ENCODE measurements at places on chromosomes 5 and 9. TPM values are rescaled to one million over a fixed set of nuclear protein-coding genes. Genes with fewer than 3 reads are reported as not detected.

DNA sequence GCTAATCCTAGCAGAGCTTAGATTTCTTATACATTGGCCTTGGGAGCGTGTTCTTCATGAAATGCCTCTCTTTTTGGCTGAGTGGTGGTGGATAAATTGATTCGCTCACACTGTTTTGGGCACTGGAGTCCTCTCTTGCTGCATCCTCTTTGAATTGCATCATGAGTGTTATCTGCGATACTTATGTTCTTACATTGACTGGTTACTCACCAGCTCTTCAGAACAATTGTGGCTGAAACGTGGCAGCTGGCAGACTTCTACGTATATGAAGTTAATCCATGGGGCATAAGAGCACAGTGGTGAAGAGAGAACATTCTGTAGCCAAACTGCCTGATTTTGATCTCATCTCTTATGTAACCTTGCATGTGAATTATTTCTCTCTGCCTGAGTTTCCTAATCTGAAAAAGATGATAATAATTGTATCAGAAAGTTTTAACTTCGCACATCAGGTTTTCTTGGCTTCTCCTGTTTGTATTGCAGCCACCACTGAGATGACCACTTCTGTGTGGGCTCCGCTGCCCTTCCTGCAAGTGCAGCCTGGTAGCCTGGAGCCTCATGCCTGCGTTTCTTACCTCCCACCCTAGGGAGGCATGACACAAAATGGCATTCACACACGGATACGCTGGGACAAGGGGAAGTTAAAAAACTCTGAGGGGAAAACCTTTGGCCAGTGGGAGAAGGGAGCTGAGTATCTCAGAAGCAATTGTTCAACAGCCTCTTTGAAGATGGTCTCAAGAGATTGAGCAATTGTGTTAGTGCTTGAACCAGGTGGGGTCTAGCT lies 295.2 kb downstream of the ARHGAP26 start:
- H3K4me1 ChIP-seq = peaks cover 30% of the 10 kb centered on the region
- peak overlapping the region; percentile 73 for H3K27ac ChIP-seq
- H3K4me3 ChIP-seq = no peak overlapping the region
- H3K27me3 ChIP-seq = no peaks in the 10 kb centered on the region
- DNase-seq = no peak

DNA sequence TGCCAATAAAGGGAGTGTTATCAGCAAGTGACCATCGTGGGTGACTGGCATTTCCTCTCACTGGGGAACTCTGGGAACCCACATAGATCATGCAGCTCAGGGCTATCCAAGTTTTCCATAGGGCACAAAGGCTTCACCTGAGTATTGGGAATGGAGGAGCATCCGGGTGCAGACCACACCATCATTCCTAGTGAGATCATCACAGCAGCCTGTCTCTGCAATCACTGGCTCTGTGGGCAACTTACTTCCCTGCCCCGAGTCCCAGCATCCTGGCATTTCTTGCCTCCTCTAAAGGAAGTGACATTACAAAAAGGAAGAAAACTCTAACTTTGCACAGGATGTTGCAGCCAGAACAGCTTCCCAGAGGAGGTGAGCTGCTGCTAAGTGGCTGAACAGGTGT lies 80.6 kb upstream of the SHB start:
- H3K4me3 ChIP-seq = no peak overlapping the region
- H3K27ac ChIP-seq = no peak overlapping the region
- H3K4me1 ChIP-seq = no peaks in the 10 kb centered on the region

GRCh38 chr5:172954751-172955159 lies 4.5 kb upstream of the RPL26L1 start:
- H3K4me1 ChIP-seq = peaks cover 14% of the 10 kb centered on the region
- H3K4me3 ChIP-seq = no peak overlapping the region
- peaks cover 6% of the 10 kb centered on the region for H3K36me3 ChIP-seq
- DNase-seq = no peak
- H3K27me3 ChIP-seq = peaks cover 4% of the 10 kb centered on the region

GRCh38 chr5:72347801-72348308 lies 27.7 kb downstream of the PTCD2 start:
- DNase-seq = no peak
- H3K36me3 ChIP-seq = peaks cover 33% of the 10 kb centered on the region
- H3K4me1 ChIP-seq = peaks cover 21% of the 10 kb centered on the region
- no peaks in the 10 kb centered on the region for H3K27me3 ChIP-seq

GRCh38 chr5:84869675-84870074 lies 485.0 kb upstream of the EDIL3 start:
- no peak overlapping the region for H3K27ac ChIP-seq
- H3K36me3 ChIP-seq = no peaks in the 10 kb centered on the region
- no peaks in the 10 kb centered on the region for H3K27me3 ChIP-seq
- no peak for DNase-seq
- H3K4me3 ChIP-seq = no peak overlapping the region
- H3K4me1 ChIP-seq = no peaks in the 10 kb centered on the region

PGM5 gene
- not detected for total RNA-seq

DNA sequence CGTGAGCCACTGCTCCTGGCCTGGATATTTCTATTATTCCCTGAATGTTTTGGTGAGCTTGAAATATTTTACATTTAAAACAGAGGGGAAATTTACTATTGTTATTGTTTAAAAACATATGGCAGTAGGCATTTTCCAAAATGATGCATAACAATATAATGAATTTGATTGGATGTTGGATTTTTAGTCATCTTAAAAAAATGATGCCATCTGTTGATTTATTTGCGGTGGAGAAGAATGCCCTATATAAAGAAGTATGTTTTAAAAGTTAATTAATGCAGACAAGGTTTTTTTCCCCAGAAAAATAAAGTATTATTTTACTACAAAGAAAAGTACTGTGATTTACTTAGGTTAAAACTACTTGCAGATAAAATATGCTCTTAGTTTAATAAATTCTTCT lies 33.4 kb upstream of the ARRDC3 start:
- no peak overlapping the region for H3K4me3 ChIP-seq
- no peak for DNase-seq
- H3K36me3 ChIP-seq = no peaks in the 10 kb centered on the region
- peaks cover 4% of the 10 kb centered on the region for H3K27me3 ChIP-seq
- H3K4me1 ChIP-seq = no peaks in the 10 kb centered on the region

SPAG8 gene
- 0.21 TPM for total RNA-seq

GRCh38 chr9:76166526-76166925 lies 227.7 kb downstream of the RFK start:
- no peaks in the 10 kb centered on the region for H3K27me3 ChIP-seq
- H3K4me3 ChIP-seq = no peak overlapping the region
- peaks cover 2% of the 10 kb centered on the region for H3K36me3 ChIP-seq

- H3K4me1 ChIP-seq = peaks cover 63% of the 10 kb centered on the region
- DNase-seq = peak; percentile 87
- no peaks in the 10 kb centered on the region for H3K27me3 ChIP-seq
- peak within 1 kb of the TSS; percentile 98 for H3K27ac ChIP-seq
Measured at GRCh38 chr9:93096131-93096802, at the start of gene CARD19. Gene CARD19 (plus strand): TSS chr9:93096217. CDS start chr9:93096346, 129 bp downstream.

DNA sequence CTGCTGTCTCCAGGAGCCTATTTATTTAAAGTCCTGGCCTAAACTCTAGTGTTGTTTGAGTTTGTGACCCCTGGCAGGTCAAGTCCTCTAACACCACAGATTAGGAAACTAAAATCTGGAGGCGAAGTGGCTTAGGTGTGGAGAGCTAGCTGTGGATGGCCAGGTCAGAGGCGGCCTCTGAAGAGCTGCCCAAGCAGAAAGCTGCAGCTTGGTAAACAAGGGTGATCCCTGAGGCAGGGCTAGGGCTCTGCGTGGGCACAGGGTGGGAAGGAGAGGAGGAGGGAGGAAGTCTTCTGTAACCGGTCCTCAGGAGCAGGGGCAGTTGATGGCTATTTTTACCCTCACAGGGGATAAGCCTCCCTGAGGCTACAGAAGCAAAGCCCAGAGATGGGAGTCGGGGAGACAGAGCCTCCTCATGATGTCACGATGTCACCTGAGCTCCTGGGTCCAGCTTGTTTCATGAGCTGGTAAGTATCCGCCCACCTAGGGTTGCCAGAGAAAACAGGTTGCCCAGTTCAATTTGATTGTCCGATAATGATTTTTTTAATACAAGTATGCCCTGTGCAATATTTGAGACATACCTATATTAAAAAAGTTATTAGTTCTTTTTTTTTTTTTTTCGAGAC lies 25.9 kb upstream of the BOD1 start:
- no peaks in the 10 kb centered on the region for H3K36me3 ChIP-seq
- peaks cover 2% of the 10 kb centered on the region for H3K27me3 ChIP-seq
- no peak overlapping the region for H3K4me3 ChIP-seq
- H3K4me1 ChIP-seq = no peaks in the 10 kb centered on the region
- no peak overlapping the region for H3K27ac ChIP-seq
- DNase-seq = no peak

DNA sequence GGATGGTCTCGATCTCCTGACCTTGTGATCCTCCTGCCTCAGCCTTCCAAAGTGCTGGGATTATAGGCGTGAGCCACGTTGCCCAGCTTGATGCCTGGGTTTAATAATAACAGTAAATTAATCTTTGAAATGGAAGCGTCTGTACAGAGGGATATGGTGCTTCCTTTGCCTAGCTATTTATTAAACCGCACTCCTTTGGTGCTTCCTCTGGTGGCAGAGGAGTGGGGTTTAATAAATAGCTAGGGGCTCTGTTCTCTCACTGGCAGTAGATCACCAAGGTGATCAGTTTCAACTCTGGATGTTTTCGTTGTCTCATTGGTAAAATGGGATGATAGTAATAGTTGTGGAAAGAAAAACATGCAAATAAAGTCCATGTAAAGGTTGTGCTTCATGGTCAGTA lies 1122.5 kb upstream of the WWC1 start:
- no peak overlapping the region for H3K27ac ChIP-seq
- H3K27me3 ChIP-seq = no peaks in the 10 kb centered on the region
- no peaks in the 10 kb centered on the region for H3K36me3 ChIP-seq
- H3K4me3 ChIP-seq = no peak overlapping the region

GRCh38 chr5:7872517-7873130 lies 3.7 kb downstream of the MTRR start:
- H3K27me3 ChIP-seq = no peaks in the 10 kb centered on the region
- no peak for DNase-seq
- peak overlapping the region; percentile 44 for H3K4me3 ChIP-seq
- peaks cover 58% of the 10 kb centered on the region for H3K4me1 ChIP-seq

- no peak for DNase-seq
- no peak overlapping the region for H3K27ac ChIP-seq
- peaks cover 1% of the 10 kb centered on the region for H3K27me3 ChIP-seq
- no peaks in the 10 kb centered on the region for H3K36me3 ChIP-seq
- H3K4me3 ChIP-seq = no peak overlapping the region
Measured at GRCh38 chr5:79582186-79582585, 30.1 kb upstream of the TENT2 start.

DNA sequence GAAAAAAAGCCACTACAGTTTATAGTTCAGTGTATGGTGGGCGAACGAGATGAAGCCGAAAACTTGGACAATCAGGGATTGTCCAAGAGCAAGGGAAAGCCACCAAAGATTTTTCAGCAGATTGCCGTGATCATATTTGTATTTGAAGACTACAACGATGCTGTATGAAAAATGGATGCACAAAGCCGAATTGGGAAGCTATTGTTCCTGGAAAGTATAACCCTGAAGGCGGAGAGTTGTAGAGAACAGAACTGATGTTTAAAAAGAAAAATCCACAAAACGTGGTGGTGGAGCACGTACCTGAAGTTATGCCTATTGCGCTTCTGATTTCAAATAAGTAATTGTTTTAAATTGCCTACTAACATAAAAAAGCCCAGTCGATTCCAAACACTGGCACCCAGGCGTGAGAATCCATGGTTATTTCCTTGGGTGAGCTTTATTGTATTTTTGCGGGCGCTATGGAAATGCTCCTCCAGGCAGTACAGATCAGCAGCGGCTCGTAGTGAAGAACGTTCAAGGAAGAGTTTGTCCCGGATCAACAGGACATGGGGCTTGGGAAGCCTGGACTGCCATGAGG lies 772 bp upstream of the TARS1 start:
- DNase-seq = no peak
- peaks cover 22% of the 10 kb centered on the region for H3K4me1 ChIP-seq
- no peaks in the 10 kb centered on the region for H3K27me3 ChIP-seq
- no peak overlapping the region for H3K4me3 ChIP-seq
- no peak overlapping the region for H3K27ac ChIP-seq

ZFP62 gene
- total RNA-seq = 28.0 TPM

GRCh38 chr9:75039009-75039408 lies 10.9 kb upstream of the CARNMT1 start:
- peaks cover 2% of the 10 kb centered on the region for H3K4me1 ChIP-seq
- no peaks in the 10 kb centered on the region for H3K36me3 ChIP-seq
- H3K4me3 ChIP-seq = no peak overlapping the region
- peaks cover 11% of the 10 kb centered on the region for H3K27me3 ChIP-seq
- H3K27ac ChIP-seq = no peak overlapping the region

GRXCR2 gene
- total RNA-seq = not detected

MYMK gene
- not detected for total RNA-seq

- H3K36me3 ChIP-seq = peaks cover 47% of the 10 kb centered on the region
- peak within 1 kb of the TSS; percentile 93 for H3K4me3 ChIP-seq
- peak; percentile 82 for DNase-seq
- no peaks in the 10 kb centered on the region for H3K27me3 ChIP-seq
Measured at GRCh38 chr9:120926397-120926928, at the start of gene TRAF1. Gene TRAF1 (minus strand): TSS chr9:120926796. CDS start chr9:120926075, 721 bp downstream.

DNA sequence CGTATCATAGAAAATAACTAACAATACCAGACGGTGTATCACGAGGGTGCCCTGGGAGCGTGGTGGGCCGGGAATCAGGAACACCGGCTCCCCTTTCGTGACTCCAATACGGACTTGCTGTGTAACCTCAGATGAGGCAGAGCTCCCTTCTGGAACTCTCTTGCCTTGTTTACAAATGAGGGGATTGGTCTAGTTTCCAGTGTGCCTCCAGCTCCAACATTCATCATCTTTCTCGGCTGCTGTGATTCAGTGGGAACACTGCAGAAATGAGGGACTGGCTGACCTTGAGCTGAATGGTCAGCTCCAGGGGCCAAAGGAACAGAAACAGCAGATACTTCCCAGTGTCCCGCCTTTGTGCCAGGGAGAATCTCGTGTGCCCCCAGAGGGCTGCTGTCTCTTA lies 22.6 kb upstream of the TGFBI start:
- no peaks in the 10 kb centered on the region for H3K36me3 ChIP-seq
- no peak for DNase-seq
- no peaks in the 10 kb centered on the region for H3K4me1 ChIP-seq
- peaks cover 2% of the 10 kb centered on the region for H3K27me3 ChIP-seq
